Hypothalamus (tissue), 51 donors: ENCODE measurements at places on chromosomes 12 and 14.

DNA sequence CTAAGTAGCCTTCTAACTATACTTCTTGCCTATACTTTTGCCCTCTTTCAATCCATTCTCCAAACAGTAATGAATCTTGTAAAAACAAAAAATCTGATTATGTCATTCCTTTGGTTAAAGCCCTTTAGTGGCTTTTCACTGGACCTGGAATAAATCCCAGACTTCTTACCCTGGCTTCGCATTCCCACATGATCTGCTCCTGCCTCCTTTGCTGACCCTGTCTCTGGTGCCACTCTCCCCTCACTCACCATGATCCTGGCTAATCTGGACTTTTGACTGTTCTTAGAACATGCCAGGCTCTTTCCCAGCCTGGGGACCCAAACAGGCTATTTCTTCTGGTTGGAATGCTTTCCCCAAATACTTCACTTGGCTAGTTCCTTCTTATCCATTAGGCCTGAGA lies 7.9 kb downstream of the MIA2 start:
- no peak for DNase-seq

DNA sequence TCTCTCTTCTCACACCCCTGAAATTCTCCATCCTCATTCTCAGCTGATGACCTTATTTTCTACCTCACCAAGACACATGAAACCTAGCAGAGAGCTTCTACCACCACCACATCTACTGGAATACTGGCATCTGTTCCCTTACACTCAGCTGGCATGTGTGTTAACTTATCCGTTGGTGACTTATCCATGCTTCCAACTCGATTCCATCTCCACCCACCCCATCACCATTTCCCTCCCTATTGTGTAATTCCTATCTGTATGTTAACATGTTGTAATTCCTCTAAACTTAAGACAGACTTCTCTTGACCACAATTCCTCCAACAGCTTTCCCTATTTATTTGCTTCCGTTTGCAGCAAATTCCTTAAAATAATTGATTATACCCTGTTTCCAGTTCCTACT lies 15.4 kb downstream of the C1S start:
- no peak for DNase-seq

GRCh38 chr12:52452101-52452500 lies at the start of gene KRT6B:
Gene KRT6B, minus strand, starts transcription at chr12:52452146. Its CDS starts 68 bp downstream, at chr12:52452078.
- no peak for DNase-seq

GRCh38 chr14:51188566-51189185 lies 51.4 kb upstream of the TMX1 start:
- no peak for DNase-seq

DNA sequence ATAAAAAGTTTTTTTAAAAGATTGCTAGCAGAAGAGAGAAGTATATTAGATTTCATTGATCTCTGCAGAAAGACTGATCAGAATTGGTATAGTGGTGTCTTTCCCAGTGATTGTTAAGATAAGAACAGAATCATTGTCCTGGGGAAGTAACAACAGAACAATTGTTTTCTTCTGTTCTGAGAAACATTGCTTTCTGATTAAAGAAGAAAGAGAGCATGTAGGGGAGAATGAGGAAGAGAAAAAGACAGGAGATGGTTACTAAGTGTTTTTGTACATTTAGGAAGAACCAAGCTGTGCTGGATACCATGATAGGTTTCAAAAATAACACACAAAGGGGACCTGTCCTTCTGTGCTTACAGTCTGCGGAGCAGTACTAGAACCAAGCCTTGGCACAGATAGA lies 5.0 kb downstream of the USP30 start:
- DNase-seq: no peak

GRCh38 chr12:130433411-130433810 lies 95.7 kb downstream of the PIWIL1 start:
- no peak for DNase-seq

DNA sequence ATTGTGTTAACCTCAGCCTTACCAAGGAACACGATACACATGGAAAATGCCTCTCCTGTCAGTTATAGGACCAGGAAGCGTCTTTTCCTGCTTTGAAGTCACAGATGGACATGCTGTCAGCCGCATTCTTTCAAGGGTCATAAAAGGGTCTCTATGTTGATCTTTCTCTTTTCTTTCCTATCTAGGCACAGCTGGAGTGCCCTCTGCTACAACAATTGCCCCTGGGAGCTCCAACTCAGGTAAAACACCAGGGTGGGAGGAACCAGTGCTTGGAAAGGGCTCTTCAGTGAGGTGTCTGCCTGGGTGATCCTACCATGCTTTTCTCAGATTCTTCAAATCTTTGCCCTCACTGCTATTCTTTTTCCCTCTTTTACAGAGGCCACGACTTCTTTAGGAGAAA lies 157.4 kb upstream of the CNTN1 start:
- no peak for DNase-seq

- no peak for DNase-seq
Measured at GRCh38 chr12:4954621-4955354, 45.1 kb downstream of the KCNA1 start.

DNA sequence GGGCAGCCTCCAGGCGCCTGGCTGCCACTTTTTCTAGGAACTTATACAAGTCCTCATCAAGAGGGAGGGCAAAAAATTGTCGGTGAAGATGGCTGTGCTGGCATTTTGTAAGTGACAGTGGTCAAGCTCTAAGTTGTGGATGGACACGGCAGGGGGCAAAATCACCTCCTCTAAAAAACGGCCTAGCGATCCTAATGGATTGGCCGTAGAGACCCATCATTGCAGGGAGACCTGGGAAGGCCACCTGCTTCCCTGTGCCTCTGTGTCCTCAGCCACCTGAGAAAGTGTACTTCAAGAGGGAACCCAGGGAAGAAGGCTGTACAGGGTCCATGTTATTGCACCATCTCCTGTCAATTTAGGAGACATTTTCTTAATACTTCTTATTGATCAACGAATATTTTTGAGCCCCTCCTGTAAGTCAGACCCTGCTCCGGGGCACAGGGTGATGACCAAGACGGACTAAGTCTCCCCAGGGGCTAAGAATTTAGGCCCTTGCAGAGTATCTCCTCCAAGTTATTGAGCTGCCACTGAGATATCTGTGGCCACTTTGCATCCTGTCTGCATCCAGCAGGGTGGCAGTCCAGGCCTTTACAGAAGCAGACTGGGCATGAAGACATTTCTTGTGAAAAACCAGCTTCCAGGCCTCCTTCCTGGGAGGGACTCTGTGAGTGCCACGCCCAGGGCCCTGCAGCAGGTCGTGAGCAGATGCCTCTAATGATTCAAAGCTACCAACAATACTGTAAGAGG lies 40.5 kb downstream of the PSMA6 start:
- DNase-seq: no peak

DNA sequence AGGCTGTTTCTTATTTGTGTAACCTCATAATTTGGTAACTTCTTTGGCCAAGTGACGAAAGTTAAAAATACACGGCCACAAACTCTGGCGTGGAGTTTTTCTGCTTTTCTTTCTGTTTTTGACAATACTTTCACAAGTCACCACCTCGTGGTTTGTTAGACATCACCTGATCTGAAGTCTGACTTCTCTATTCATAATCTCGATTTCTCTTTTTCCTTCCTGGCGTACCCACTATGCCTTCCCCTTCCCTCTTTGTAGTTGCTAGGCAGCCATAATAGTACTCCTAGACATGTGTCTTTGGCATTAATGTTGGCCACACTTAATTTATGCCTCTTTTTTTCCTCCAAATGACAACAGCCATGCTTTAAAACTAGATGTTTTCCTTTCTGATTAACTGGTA lies 97.6 kb downstream of the POLR3B start:
- no peak for DNase-seq

DNA sequence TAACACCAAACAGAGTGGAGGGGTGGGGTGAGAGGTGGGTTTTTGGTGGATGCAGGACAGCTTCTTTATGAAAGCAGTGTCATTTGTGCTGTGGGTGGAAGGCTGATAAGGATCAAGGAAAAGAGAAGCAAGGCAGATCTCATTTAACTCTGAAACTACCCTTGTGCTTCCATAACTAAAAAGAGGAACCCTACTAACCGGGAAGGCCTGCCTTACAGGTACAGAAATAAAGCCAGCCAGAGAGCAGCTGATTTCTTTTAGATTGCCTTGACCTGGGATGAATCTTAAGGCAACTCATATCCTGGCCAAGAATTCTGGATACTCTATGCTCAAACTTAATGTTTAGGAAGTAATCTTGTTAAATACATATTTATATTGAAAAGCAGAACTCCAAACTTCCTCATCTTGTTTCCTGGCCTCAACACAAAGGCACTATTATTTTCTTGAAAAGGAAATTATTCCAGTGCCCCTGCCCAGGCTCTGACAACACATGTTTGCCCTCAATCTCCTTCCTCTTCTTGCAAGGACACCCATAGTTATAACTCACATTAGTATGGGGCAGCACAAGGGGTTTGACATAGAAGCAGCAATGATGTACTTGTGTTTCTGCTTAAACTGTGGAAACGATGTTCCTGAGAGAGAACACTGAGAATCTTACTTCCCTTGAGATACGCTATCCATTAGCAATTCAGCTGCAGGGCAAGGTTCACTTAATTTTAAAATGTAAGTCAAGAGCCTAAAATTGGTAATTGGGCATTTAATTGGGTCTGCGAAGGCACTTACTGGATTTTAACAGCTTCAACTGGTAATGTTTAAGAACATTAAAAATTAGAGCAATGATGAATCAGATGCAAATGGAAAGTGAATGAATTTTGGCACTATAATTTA lies 173.7 kb downstream of the STXBP6 start:
- no peak for DNase-seq

DNA sequence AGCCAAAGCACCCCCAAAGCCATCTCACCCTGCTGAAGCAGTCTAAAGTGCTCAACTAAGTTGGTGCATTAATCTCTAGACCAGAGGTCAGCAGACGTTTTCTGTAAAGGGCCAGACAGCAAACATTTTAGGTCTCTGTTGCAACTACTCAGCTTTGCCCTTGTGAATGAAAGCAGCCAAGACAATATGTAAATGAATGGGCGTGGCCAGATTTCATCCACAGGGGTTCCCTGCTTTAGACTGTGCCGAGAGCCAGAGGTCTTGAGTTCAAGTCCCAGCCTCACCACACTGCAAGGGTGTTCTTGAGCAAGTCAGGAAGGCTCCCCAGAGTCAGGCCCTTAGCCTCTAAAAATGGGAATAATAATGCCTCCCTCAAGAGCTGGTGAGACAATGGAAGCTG lies 166.2 kb downstream of the CHST11 start:
- DNase-seq: no peak

DNA sequence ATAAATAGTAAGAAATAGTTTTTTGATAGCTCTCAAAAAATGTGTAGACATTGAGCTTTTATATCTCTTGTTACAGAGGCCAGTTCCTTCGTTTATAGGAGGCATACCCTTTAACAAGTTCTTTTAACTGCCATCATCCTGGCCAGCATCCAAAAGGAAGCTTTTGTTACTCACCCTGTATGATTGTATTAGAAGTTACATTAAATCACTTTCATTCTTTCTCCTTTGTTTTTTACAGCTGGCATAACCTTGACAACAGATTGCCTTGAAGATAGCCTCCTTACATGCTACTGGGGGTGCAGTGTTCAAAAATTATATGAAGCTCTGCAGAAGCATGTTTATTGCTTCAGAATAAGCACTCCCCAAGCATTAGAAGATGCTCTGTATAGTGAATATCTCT lies 20.1 kb downstream of the CGRRF1 start:
- DNase-seq: no peak

DNA sequence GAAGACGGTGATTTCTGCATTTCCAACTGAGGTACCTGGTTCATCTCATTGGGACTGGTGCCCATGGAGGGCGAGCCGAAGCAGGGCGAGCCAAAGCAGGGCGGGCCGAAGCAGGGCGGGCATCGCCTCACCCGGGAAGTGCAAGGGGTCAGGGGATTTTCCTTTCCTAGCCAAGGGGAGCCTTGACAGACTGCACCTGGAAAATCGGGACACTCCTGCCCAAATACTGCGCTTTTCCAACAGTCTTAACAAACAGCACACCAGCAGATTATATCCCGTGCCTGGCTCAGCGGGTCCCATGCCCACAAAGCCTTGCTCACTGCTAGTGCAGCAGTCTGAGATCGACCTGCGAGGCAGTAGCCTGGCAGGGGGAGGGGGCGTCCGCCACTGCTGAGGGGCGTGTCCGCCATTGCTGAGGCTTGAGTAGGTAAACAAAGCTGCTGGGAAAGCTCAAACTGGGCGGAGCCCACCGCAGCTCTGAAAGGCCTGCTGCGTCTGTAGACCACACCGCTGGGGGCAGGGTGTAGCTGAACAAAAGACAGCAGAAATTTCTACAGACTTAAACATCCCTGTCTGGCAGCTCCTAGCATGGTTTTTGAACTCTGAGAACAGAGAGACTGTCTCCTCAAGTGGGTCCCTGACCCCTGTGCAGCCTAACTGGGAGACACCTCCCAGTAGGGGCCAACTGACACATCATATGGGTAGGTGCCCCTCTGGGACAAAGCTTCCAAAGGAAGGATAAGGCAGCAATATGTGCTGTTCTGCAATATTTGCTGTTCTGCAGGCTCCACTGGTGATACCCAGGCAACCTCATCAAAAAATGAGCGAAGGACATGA lies 77.2 kb downstream of the BAZ1A start:
- no peak for DNase-seq

DNA sequence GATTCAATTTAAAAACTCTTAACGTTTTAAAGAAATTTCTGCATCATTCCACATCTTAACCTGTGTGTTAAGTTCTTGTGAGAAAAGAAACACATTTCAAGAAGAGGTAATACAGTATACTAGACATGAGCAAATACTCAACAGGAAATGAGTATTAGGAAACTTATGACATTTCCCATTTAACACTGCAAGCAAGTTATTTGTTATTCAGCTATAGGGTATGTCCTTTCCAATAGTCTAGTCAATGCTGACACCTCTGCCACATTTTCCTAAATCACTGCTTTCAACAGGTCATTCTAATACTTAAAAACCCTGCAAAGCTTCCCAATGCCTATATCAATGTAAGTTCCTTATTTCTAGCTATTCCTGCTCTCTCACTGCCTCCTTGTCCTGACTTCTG lies 93.1 kb downstream of the DDHD1 start:
- no peak for DNase-seq

DNA sequence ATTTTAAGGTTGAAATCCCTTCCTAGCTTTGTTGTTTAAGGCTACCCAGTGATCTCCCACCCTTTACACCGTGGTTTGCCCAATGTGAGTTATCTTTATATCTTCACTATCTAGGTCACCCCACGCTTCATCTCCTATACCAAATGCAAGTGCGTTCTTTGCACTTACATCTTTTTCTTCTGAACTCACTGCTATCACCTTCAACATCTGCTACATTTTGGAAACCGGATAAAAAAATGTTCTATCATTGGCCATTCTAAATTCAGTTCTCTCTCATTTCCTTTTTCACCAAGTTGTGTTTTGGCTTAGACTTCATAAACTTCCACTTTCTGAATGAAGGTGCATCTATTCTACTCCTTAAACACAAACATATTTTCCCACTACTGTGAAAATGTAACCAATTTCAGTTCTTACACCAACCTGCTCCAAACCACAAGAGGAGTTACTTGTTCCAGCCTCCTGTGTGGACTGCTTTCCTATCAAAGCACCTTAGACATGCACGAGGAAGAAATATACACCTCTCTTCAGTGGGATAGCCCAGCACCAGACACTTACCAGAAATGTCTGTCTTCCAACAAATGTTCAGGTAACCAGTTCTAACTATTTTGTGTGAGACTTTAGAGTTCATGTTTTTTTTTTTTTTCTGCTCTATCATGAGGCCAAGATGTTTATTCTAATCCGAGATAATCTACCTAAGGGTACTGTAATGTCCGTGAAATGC lies 21.9 kb downstream of the CLEC9A start:
- no peak for DNase-seq
